Kidney capillary endothelial cell (primary cell): ENCODE measurements at places on chromosomes 13 and 19.

DNA sequence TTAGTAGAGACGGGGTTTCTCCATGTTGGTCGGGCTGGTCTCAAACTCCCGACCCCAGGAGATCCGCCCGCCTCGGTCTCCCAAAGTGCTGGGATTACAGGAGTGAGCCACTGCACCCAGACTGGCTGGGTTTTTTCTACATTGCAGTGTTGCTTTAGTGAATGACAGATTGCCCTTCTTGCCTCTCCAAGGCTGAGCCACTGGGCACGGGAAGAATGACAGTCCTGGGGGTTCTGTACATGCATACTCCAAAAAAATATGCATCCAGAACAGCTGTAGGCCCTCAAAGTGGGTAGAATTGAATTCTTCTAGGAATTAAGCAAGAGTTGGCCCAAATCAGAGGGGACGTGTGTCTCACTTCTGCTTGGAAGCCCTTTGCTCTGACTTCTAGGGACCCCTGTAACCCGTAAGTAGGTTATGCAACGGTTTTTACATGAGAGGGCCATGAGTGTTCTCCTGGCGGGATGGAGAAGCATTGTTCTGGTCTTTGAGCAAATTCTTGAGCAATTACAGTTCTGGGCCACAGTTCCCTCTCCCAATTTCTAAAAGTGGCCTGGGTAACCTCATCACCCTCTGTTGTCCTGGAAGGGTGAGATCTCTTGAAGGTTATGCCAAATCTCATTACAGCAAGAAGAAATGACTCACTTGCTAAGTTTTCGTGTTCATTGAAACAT is 3.6 kb downstream of the ACTN4 start:
- no peak for DNase-seq

GRCh38 chr19:14325863-14326262 is 55.4 kb upstream of the ADGRE5 start:
- peak; percentile 36 for DNase-seq

- no peak for DNase-seq
Observed at GRCh38 chr13:85362980-85363379, 436.2 kb downstream of the SLITRK6 start.

DNA sequence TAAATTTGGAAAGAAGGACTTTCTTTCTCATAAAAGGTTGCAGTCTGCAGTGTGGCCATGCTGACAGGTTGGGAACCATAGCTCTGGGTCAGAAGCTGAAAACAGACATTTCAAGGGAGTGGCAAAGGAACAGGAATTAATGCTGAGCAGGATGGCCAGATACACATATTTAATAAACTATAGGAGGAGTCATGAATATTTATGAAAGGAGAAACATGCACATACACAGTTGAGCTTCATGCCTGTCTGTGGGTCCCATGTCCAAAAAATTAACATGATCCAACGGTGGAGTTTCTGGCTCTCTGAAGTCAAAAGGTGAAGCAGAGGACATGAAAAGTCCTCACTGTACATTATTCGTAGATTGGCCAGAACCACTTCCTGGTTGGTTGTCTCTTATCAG is 2556.0 kb downstream of the PCDH9 start:
- DNase-seq, result no peak

GRCh38 chr13:71780546-71780945 is 86.5 kb downstream of the DACH1 start:
- DNase-seq, result no peak

GRCh38 chr13:87953381-87953780 is 282.2 kb downstream of the SLITRK5 start:
- no peak for DNase-seq

GRCh38 chr19:17775245-17775927 is 19.6 kb upstream of the B3GNT3 start:
- DNase-seq, result no peak

GRCh38 chr13:43475140-43475539 is 311.6 kb downstream of the ENOX1 start:
- DNase-seq, result no peak
